ENCODE measurements at places on chromosomes 13 and 19.

GRCh38 chr13:40495621-40496001 is 170.8 kb downstream of the FOXO1 start:
- no peak for DNase-seq

DNA sequence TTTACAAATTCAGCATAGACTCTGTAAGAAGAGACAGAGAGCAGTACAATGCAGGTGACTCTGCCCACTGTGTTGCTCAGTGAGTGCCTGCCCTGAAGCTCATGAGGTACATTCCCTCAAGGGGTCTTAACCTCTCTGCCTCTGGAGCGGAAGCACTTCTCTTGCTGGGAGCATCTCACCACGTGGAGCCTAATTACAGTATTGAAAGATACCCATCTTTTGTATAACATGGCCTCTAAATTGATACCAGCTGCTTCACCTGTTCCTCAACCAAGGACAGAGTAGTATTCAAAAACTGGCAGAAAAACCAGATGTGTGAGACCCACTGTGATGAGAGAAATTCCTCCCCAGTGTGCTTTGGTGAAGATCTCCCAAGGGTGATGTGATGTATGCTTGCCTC is 77.1 kb downstream of the SACS start:
- no peak for DNase-seq

DNA sequence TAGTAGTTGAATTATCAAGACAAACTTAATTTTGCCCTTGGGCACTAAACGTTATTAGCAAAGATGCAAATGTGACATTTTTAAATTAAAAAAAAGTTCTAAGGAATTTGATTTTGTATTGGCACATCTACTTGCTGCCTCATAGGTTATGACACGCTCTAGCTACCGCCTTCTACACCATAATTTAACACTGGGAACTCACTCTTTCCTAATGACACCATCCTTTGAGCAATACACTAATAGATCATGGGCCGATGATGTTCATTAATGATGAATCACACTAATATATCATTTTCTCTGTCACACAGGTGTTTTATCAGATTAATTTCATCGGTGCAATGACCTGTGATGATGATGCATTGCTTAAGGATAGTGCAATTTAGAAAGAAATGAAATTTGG is 528.8 kb upstream of the PCDH9 start:
- no peak for DNase-seq

DNA sequence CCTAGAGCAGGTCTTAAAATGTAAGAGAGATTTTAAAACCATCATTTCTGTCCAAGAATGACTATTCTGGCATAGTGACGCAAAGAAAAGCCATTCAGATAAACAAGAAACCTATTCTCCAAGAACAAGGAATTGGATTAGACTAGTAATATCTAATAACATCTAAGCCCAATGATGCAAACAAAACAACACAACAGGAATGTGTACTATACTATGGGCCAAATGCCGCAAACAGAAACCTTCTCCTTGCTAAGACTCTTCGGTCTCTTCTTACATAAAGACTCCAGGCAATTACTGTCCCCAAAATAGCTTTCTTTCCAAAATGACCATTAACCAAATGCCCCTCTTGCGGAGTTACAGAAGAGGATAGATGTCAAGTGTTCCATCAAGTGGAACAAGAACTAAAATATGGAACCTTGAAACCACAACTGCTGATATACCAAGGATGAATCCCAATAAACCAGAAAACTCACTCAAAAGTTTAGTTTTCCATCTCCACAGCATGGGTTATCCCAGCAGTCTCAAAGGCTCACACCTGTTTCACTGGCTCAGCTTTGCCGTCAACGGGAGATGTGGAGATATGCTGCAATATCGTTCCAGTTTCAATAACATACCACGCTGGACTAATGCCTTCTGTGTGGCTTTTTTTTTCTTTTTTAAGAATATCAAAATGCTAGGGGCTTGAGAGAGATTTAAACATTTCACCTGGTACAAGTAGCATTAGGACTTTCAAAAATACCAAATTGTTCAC is 76.2 kb downstream of the FOXO1 start:
- DNase-seq = no peak

- DNase-seq = no peak
These were observed 4.4 kb downstream of the TEKTIP1 start for GRCh38 chr19:3543150-3544057.

DNA sequence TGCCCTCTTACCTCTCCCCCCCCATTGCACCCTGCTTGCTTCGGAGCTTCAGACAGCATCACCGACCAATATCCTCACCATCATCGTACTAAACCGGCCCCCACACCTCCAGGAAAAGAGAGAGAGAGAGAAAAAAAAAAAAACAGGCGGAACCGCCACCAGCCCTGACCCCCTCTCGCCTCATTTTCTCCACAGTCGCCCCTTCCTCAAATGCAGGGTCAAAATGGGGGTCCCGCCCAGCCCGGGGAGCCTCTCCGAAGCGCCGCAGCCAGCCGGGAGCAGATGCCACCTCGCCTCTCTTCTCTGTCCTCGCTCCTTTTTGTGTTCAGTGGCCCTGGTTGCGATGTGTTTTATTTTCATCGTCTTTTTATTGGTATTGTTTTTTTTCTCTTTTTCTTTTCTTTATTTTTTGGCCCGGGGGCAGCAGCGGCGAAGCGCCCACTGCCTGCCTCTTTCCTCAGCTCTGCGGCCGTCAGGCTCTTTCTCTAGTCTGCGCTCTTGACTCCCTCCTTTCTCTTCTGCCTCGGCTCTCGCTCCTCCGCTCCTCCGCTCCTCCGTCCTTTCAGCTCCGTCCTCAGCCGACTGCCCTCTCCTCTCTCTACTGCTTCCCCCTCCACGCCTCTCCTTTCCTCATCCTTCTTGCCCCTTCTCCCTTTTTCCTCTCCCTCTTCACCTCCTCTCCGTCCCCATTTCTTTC is 41.4 kb downstream of the DEDD2 start:
- DNase-seq = no peak

DNA sequence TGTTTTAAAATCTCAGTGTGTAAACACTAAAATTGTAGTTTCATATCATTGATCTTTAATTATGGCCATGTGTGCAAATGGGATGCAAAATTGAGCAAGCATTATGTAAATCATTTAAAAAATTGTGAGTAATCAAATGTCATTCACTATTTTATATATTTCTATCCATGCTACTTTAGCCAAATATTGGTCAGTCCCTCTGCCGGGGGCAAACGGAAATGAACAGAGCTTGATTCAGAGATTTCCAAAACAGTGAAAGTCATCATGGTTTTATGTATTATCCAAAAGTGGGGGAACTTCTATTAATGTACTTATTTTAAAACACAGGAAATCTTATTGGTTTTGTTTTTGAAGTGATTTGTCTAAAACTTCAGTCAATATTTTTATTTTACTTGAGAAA is 219.1 kb downstream of the IRS2 start:
- DNase-seq = no peak

DNA sequence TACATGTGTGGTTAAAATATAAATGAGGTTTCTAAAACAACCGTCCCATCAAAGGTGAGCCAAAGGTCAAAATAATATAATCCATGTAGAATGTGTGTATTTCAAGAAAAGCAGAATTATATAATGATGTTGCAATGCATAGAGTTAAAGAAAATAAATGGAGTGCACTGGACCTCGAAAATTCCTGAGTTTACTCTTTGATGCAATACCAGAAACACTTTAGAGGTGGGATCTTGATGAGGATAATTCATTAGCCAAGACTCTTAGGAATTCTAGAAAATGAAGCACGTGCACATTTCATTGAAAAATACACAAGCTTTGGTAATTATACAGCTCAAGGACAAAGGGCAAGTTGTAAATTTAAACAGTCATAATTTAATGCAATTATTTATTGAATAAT is 508.9 kb upstream of the ARGLU1 start:
- no peak for DNase-seq

GRCh38 chr19:807627-808422 is 10.6 kb downstream of the PTBP1 start:
- no peak for DNase-seq

DNA sequence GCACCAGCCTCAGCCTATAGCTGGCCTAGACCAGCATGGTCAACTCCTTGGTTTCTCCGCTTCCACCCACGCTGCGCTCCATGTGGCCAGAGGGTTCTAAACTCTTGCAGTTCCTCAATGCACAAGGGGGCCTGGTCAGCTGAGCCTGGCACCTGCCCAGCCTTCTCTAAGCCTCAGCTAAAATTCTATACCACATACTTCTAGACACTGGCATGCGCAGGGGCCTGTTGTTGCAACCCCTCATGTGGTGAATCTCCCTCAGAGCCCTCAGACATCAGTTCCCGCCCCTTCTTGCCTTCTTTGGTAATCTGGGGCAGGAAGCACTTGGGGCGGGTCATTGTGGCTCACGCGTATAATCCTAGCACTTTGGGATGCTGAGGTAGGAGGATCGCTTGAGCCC is 19.7 kb upstream of the LDLR start:
- DNase-seq = no peak

Measured in stimulated activated CD4-positive, alpha-beta T cell treated with anti-CD3 and anti-CD28 coated beads, Interleukin-1b, Interleukin-23, amount 100 ng/mL, for 48 hours (primary cell).